ENCODE measurements at places on chromosomes 2 and 18.
A peak's percentile ranks its signal among the peaks of the same experiment; 100 is the strongest.

- peak; percentile 97 for DNase-seq
Observed at GRCh38 chr2:95402370-95403203, at the start of gene FAHD2A. FAHD2A (plus strand) TSS chr2:95402708; CDS start chr2:95405559, 2,851 bp downstream.

GRCh38 chr2:204835786-204836185, 290.5 kb downstream of the PARD3B start:
- no peak for DNase-seq

- DNase-seq = no peak
Observed at GRCh38 chr18:3993941-3994687, 461.0 kb downstream of the DLGAP1 start.

- peak; percentile 4 for DNase-seq
Observed at GRCh38 chr18:45386041-45386655, 229.1 kb upstream of the SLC14A2 start.

GRCh38 chr2:128591861-128592822, 273.5 kb upstream of the HS6ST1 start:
- no peak for DNase-seq

DNA sequence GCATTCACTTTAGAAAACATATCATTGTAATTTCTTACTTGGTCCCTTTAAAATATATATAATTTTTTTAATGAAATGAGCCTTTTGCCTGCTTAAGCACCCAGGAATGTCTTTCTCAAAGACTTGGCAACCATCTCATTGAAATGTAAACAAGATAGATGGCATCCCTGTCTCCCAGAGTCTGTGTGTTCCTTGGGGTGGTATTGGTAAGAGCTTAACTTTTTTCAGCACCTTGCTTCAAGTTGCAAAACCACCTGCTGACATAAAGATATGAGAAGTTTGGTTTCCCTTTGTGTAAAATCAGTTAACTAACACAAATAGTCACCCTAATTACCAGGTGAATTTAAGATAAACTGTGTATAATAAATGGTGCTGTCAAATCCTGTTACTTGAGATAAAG, 266.9 kb downstream of the DSC3 start:
- no peak for DNase-seq

GRCh38 chr2:188787021-188787657, 187.0 kb upstream of the COL3A1 start:
- no peak for DNase-seq

GRCh38 chr2:61792355-61792890, 61.4 kb downstream of the FAM161A start:
- no peak for DNase-seq

GRCh38 chr18:25229081-25229480, 122.9 kb downstream of the ZNF521 start:
- DNase-seq = no peak

GRCh38 chr2:32277674-32278477, at the start of gene YIPF4:
YIPF4 (plus strand) TSS chr2:32277904; CDS start chr2:32278156, 252 bp downstream.
- DNase-seq = peak; percentile 87

GRCh38 chr2:211860224-211860623, 678.4 kb downstream of the ERBB4 start:
- DNase-seq = no peak

- DNase-seq = no peak
Observed at GRCh38 chr2:83015035-83015715, 1443.9 kb downstream of the SUCLG1 start.

DNA sequence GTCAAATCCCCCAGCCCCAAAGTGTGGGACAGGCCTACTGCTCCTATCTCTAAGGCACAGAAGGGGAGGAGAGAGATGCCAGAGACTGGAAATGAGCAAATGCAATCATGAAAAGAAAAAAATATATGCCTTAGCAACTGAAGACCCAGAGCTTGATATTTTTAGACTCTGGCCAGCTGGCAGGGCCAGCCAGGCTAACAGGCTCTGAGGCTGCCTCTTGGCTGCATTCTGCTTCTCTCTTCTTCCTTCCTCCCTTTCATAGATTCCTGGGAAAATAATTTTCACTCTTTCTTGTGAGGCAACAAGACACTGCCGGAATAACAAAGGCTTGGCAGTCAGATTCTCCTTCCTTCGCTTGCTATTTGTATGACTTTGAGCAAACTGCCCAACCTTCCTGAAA, 209.1 kb downstream of the RAD51AP2 start:
- DNase-seq = no peak

GRCh38 chr2:168210895-168211570, 36.4 kb downstream of the STK39 start:
- DNase-seq = no peak

- DNase-seq = no peak
Observed at GRCh38 chr2:64214281-64215115, 70.3 kb upstream of the PELI1 start.

DNA sequence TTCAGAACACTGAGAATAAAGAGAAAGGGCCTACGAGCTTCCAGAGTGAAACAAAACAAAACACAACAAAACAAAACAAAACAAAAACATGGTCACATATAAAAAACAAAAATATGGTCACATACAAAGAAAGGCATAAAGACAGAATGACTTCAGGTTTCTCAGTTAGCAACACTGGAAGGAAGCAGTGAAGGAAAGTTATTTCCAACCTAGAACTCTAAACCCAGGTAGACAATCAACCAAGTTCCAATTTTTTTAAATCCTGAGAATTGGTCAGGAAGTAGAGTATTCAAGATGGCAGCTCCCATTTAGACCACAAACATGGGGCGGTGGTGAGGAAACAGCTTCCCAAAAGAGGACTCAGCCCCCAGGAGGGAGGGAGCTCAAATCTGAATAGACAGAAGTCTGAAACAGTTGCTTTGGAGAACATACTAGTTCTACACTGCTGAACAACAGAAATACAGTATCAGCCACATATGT, 9.1 kb downstream of the DRC1 start:
- DNase-seq = no peak

DNA sequence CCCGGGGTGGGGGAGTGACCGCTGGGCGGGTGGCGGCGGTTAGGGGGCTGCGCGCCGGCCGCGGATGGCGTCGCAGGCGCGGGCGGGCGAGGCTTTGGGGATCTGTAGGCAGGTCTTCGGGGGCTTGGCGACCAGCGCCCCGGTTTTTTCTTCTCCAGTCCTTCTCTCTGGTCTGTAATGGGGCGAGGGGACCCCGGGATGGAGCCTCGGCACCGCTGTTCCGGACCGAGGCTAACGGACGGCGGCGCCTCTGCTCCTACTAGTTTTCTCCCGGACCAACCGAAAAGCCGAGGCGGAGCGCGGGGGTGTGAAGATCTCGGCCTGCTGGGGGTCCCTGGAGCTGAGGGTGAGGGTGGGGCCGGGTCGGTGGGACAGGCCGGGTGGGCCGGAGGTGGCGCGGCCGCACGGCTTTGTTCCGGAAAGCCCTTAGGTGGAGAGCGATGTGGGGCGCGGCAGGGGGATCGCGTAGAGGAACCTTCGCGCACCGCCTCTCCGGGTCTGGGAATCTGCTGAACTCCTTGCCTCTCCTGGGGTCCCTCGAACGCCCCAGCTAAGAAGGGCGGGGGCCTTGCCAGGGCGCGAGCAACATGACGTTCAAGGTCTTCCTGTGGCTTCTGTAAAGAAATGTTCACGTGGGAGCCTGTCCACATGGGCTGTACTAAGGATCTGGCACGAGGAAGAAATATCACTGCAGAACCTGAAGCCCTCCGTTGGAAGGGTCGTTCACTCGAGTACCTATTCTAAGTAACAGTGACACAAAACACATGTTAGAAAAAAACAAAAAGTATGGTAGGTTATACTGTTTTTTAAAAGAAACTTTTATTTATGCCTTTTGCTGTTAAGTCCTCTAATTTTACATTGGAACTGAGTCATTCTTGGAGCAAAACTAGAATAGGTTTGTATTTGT, 861 bp downstream of the SLC39A10 start:
- peak; percentile 73 for DNase-seq

- no peak for DNase-seq
Observed at GRCh38 chr2:20104900-20105545, 53.6 kb upstream of the LAPTM4A start.

DNA sequence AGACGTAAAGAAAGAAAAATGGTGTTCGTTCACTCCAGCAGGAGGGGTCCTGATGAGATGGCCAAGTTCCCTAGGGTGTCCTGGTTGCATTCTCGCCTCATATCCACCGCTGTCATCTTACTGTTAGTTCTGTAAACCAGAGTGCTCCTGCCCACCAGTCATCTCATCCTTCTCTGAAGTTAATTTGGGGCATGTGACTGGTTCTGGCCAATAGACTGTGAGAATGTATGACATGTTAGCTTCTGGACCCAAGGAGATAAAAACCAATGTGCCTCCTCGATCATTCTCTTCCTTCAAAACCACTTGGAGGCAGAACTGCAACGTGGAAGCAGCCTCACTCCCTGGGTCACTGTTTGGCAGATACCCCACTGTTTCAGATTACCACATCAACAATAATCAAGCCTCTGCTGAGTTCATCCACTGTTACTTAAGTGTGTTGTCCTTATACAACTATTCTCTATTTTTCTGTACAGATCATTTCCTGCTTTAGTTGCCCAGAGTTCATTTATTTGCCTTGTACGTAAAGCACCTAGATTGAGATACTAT, 759.1 kb downstream of the TSN start:
- DNase-seq = no peak

GRCh38 chr18:54023471-54023870, 201.0 kb downstream of the MBD2 start:
- no peak for DNase-seq

GRCh38 chr2:160406591-160407392, 86.8 kb downstream of the RBMS1 start:
- no peak for DNase-seq

- no peak for DNase-seq
Observed at GRCh38 chr2:30341500-30342267, 105.4 kb upstream of the LCLAT1 start.

DNA sequence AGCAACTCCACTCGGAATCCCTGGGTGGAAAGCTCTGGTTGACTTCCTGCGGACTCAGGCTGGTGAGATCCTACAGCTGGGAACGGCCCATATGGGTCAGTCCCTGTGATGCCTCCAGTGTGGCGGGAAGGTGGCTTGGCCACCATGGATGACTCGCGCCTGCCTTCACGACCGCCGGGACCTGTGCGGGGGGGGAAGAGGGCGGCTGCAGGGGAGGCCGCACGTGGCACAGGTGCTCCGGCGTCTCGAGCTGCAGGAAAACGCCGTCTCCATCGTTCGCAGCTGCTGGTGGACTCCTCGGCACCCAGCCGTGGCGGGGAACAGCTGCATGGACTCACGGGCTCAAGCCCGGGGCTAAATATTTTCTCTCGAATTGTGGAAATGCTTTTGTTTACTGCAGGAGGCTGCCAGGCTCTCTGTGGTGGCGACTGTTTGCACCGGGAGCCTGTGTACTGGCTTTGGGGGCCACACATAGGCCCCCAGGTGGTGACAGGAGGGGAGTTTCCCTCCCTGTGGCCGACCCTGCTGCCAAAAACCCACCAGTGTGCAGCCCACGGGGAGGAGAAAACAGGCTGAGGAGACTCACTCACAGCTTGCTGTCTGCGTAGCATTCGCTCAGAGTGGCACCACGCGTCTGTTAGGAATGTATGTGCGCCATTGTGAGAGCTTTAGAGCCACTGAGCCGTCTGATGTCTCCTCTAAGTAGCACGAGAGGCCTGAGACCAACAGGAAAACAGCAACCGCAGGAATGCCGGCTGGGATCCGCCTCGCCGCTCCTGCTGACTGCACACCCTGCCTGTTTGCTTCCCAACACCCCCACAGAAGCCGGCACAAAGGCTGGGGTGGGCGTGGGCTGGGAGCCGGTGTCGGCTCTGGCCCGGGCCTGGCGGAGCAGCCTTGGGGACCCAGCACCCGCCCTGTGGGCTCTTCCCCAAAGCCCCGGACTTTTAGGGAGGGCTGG, 89.2 kb downstream of the NFATC1 start:
- no peak for DNase-seq

Measured in activated naive CD8-positive, alpha-beta T cell treated with anti-CD3 and anti-CD28 coated beads, Interleukin-2, amount 50 U/mL, for 24 hours (primary cell).